Mammary epithelial cell (primary cell): ENCODE measurements at places on chromosomes 5 and 9.

DNA sequence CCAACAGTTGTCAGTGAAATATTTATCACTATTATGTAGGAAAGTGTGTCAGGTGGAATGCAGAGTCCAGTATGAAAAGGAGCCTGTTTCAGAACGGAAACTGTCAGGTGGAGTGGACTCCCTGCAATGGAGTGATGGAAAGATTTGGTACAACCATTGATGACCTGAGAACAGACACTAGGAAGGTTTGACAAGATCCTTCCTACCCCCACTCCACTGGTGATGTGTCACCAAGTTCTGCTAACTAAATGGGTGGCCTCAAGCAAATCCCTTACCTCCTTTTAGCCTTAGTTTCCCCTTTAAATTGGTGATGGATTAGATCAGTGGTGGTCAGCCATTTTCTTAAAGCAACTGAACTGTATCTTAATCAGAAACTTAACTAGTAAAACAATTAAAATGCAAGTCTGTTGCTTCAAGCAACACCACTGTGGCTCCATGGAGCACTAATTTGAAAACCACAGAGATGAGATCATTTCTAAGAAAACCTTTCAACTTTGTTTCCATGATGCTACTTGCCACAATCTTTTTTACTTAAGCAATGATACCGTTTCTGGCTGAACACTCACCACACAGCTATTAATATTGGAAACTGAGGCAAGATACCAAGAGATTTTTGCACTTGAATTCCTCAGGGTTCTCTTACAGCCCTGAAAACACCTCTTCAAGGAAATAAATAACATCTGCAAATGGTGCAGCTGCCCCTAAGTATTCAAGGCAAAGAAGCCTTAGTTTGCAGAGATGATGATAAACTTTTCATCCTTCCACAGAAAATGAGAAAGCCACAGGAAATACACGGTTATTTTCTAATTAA lies 140.6 kb downstream of the ERCC6L2 start:
- DNase-seq, result no peak

DNA sequence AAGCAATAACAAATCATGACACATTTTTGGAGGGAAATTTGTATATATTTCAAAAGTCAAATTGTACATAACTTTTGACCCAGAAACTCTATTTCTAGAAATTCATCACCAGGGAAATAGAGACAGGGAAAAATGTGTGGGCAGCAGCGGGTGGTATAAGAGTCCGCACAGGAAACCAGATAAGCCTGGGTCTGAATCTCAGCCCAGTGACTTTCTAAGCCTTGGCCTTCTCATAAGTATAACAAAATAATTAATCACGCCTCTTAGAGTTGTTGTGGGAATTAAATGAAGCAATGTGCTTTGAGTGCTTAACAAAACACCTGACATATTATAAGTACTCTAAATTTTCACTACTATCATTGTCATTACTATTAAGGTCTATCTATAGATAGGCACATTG lies 149.2 kb upstream of the DAP start:
- DNase-seq, result no peak

DNA sequence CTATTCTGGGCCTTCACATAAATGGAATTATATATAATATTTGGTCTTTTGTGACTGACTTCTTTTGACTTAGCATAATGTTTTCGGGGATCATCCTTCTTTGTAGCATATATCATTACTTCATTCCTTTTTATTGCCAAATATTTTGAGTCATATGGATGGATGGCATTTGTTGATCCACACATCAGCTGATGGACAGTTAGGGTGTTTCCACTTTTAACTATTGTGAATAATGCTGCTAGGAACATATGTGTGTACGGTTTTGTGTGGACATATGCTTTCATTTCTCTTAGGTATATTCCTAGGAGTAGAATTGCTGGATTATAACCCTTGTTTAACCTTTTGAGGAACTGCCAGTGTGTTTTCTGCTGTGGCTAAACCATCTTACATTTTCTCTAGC lies 249.6 kb downstream of the FANCC start:
- no peak for DNase-seq

DNA sequence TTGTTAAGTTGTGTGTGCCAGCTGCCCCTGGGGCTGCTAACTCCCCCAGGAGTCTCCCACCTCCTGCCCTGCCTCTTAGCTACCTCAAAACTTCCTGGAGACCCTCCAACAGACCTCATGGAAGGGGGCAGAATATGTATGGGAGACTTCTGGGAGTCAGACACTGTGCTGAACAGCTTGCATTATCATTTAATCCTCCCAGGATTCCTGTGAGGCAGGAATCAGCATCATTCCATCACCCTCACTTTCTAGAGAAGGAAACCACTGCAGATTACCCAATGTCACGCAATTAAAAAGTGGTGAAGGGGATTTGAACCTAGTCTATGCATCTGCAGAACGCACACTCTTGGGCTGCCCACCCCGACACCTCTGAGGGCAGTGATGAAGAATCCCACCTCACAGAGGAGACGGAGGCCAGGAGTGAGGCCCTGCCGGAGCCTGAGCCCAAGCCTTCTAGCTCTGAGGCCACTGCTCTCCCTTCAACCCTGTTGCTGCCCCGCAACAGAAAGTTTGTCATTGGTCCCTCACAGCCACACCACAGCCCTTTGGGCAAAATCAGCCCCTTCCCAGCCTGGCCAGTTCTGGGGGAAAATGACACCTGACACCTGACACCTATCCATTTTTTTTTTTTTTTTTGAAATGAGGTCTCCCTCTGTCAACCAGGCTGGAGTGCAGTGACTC lies 30.3 kb upstream of the IL17B start:
- DNase-seq, result no peak

DNA sequence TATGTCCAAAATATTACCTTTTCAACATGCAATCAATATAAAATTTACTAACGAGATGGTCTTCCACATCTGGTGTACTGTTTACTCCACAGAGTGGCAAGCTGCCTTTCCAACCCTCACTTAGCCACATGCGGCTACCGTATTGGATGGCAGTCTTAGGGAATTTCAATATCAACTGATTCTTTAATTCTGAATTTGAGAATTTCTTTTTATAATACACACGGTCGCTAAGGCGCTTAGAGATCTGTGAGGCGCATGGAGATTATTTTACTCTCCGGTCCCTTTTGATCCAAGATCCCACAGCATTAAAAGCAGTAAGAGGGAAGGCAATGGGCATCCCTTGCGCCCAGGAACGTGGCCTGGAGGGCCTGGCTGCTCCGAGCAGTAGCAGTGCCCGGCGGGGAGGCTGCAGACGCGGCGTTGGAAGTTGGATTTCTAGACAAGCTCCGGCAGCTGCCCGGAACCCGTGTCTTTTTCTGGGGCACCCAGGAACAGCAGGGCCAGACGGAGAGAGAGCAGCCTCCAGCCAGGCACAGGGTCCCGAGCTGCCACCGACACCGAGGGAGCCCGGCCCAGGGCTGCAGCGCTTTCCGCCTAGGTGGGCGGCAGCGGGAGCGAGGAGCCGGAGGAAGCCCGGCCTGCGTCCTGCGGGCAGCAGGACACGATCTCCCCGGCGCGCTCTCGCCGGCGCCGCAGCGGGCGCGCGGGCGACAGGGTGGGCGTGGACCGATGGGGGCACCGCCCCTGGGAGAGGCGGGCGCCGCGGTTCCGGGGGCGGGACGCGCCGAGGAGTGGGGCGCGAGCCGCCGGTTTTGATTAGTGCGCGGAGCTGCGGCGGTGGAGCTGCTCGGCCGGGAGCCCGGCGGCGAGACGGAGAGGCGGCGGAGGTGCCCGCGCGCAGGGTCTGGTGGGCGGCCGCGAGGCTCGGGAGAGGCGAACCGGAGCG lies at the start of gene UGCG:
Gene UGCG, plus strand, starts transcription at position 819 of the 946 bp plus-strand sequence. CDS start 402 bp downstream, outside the sequence.
- peak; percentile 92 for DNase-seq

- DNase-seq, result peak; percentile 53
Observed at GRCh38 chr9:127128341-127129072, 6.1 kb upstream of the ANGPTL2 start.

DNA sequence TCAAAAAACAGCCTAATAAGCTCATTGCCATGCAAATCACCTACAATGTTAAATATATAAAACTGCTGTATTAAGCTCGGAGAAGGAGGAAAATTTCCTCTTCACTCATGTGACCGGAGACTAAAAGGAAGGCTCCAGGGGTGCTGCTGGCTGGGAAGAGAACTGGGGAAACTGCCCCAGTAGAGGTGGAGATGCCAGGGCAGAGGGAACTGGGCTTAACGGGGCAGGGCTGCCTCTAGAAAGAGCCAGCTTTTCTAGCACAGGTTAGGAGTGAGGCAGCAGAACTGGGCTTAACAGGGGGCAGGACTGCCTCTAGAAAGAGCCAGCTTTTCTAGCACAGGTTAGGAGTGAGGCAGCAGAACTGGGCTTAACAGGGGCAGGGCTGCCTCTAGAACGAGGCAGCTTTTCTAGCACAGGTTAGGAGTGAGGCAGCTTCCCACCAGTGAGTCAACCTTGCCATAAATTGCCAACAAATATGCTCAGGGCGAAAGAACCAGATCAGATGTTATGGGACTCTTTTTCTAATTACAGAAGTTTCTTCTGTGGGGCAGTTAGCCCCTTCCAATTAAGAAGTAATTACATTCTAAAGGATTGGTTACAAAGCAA lies 115.3 kb downstream of the FANCC start:
- DNase-seq, result no peak

GRCh38 chr5:33330426-33330825 lies 110.3 kb upstream of the TARS1 start:
- DNase-seq, result no peak

- DNase-seq, result no peak
Observed at GRCh38 chr5:170612256-170612678, 108.4 kb downstream of the KCNIP1 start.

- no peak for DNase-seq
Observed at GRCh38 chr9:87564111-87564510, 66.4 kb downstream of the DAPK1 start.

- no peak for DNase-seq
Observed at GRCh38 chr9:130493476-130493875, 48.7 kb downstream of the ASS1 start.

GRCh38 chr9:96089452-96090085 lies 212.4 kb downstream of the HSD17B3 start:
- DNase-seq, result no peak

DNA sequence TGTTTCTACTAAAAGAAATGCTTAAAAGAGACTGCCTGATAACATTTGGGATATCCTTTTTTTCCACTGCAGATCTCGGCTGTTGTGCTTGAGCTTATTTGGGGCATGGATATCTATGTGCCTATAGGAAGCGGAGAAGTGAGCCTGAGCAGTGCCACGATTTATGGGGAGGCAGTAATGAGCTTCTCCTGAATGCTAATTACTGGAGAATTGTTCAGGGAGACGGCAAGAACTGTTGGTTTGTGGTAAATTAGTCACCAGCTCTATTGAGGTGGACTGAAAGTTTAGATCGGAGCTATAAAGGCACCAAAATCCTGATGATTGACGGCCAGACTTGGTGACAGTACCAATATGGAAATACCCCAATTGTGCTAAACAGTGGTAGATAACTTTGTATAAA lies 186.5 kb downstream of the ARHGEF28 start:
- DNase-seq, result peak; percentile 58

GRCh38 chr5:173693670-173694069 lies 77.2 kb upstream of the BOD1 start:
- no peak for DNase-seq

DNA sequence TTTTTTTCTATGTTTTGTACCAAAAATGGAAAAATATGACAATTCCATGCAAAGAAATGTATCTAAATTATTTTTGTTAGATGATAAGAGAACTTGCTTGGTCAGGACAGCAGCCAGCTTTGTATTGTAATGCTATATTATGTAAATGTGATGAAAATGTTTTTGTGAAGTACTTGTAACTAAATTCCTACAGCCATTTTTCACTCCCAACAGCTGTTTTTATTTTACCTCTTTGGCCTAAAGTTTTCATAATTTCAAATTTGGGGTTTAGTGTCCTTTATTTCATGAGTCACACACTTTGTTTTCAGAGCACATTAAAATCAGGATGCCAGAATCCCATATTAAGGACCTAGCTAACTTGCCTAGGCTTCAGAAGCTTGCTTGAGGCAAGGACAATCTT lies 64.1 kb downstream of the WDR41 start:
- DNase-seq, result no peak

DNA sequence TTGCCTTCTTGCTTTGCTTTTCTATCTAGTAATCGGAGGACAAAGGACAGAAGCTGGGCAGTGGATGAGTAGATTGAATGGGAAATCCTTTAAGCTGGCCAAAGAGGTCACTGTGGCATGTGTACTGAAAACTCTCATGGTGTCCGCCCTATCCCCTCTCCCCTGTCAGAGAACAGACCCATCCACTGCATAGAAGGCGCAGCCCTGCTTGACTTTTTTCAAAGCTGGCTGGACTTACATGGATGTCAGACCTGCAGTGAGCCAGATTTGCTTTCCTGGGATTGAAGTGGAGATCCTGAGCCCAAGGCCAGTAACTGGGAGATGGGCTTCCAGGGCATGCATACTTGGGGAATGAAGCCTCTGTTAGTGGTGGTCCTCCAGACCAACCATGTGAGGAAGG lies 329.5 kb downstream of the TRPM3 start:
- no peak for DNase-seq

DNA sequence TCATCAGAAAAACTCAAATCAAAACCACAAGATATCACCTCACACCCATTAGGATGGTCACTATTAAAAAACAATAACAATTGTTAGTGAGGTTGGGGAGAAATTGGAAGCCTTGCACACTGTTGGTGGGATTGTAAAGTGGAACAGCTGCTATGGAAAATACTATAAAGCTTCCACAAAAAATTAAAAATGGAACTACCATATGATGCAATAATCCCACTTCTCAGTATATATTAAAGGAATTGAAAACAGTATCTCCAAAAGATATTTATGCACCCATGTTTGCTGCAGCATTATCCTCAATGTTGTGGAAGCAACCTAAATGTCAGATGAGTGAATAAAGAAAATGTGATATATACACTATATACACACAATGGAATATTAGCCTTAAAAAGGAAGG lies 14.5 kb upstream of the ADRA1B start:
- no peak for DNase-seq

GRCh38 chr5:5483880-5484598 lies 61.6 kb downstream of the ICE1 start:
- peak; percentile 5 for DNase-seq

- DNase-seq, result no peak
Observed at GRCh38 chr5:113123618-113124017, 147.0 kb downstream of the DCP2 start.

DNA sequence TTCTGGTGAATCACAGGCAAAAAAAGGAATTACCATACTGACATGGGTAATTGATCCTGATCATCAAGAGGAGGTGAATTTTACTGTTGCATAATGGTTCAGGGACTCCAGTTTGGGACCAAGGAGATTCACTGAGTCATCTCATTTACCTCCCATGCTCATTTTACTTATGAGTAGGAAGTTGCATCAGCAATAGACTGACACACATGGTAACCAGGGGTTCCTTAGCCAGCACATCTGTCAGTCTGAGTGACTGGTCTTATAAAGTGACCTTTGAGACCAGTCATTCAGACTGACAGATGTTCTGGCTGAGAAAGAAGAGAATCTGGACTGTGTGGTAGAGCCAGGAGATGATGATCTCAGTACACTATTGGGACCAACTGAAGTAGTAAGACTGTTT lies 384.6 kb upstream of the CD180 start:
- peak; percentile 79 for DNase-seq
